ENCODE measurements at places on chromosomes 13 and 19. TPM values are rescaled to one million over a fixed set of nuclear protein-coding genes. Genes with fewer than 3 reads are reported as not detected.
A peak's percentile ranks its signal among the peaks of the same experiment; 100 is the strongest.

GRCh38 chr19:38891771-38892170 is 7.6 kb downstream of the SIRT2 start:
- H3K27me3 ChIP-seq: no peaks in the 10 kb centered on the region
- DNase-seq: no peak
- peaks cover 11% of the 10 kb centered on the region for H3K4me1 ChIP-seq
- H3K36me3 ChIP-seq: no peaks in the 10 kb centered on the region
- H3K4me3 ChIP-seq: no peak overlapping the region

GRCh38 chr19:16899566-16900075 is 10.8 kb downstream of the F2RL3 start:
- peak; percentile 58 for DNase-seq
- peaks cover 11% of the 10 kb centered on the region for H3K27me3 ChIP-seq
- H3K4me3 ChIP-seq: no peak overlapping the region
- H3K36me3 ChIP-seq: no peaks in the 10 kb centered on the region

GRCh38 chr19:4577020-4577782 is 17.7 kb upstream of the SEMA6B start:
- peaks cover 4% of the 10 kb centered on the region for H3K27me3 ChIP-seq
- no peak overlapping the region for H3K27ac ChIP-seq
- H3K36me3 ChIP-seq: no peaks in the 10 kb centered on the region
- no peak overlapping the region for H3K4me3 ChIP-seq
- DNase-seq: no peak
- H3K4me1 ChIP-seq: peaks cover 3% of the 10 kb centered on the region

DNA sequence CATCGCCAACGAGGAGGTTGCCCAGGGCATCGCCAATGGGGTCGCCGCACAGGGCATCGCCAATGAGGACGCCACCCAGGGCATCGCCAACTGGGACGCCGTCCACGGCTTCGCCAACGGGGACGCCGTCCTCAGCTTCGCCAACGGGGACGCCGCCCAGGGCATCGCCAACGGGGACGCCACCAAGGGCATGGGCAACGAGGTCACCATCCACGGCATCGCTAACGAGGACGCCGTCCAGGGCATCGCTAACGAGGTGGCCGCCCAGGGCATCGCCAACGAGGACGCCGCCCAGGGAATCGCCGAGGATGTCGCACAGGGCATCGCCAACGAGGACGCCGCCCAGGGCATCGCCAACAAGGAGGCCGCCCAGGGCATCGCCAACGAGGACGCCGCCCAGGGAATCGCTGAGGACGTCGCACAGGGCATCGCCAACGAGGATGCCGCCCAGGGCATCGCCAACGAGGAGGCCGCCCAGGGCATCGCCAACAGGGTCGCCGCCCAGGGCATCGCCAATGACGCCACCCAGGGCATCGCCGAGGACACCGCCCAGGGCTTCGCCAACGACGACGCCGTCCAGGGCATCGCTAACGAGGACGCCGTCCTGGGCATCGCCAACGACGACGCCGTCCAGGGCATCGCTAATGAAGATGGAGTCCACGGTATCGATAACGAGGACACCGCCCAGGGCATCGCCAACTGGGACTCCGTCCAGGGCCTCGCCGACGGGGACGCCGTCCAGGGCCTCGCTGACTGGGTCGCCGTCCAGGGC is 945.7 kb downstream of the TUBA3C start:
- no peaks in the 10 kb centered on the region for H3K36me3 ChIP-seq
- no peak overlapping the region for H3K4me3 ChIP-seq
- H3K4me1 ChIP-seq: no peaks in the 10 kb centered on the region
- no peak for DNase-seq
- no peaks in the 10 kb centered on the region for H3K27me3 ChIP-seq
- no peak overlapping the region for H3K27ac ChIP-seq

GRCh38 chr19:52270266-52270885 is 989 bp downstream of the ZNF766 start:
- H3K27me3 ChIP-seq: no peaks in the 10 kb centered on the region
- DNase-seq: no peak
- peaks cover 4% of the 10 kb centered on the region for H3K36me3 ChIP-seq

DNA sequence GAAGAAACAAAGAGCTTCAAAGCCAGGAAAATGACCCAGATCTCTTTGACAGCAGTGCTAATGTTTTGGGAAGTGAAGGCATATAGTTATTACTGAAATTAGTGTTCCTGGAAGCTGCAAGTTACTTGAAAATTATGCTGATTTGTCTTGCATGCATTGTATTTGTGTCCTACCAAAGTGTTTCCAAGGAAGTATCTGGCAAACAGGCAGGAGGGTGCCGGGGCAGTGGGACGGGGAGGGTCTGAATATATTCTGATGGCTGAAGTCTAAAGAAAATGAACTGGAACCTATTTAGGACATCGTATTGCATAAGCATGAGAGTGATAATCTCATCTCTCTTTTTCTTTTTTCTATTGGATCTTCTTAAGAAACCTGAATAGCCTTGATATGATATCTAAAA is 9.0 kb downstream of the RNASEH2B start:
- no peak overlapping the region for H3K4me3 ChIP-seq
- peaks cover 4% of the 10 kb centered on the region for H3K36me3 ChIP-seq
- H3K27me3 ChIP-seq: no peaks in the 10 kb centered on the region
- H3K27ac ChIP-seq: no peak overlapping the region
- peaks cover 45% of the 10 kb centered on the region for H3K4me1 ChIP-seq

DNA sequence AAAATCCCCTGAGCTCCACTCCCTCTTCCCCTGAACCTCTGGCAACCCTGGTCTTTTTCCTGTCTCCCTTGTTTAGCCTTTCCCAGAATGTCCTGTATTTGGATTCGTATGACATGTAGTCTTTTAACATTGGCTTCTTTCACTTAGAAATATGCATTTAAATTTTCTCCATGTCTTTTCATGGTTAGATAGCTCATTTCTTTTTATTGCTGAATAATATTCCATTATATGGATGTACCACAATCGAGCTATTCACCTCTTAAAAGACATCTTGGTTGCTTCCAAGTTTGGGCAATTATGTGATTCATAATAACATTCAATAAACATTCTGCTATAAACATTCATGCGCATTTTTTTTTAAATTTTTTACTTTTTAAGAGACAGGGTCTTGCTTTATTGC is 99.6 kb upstream of the ZNF536 start:
- no peaks in the 10 kb centered on the region for H3K36me3 ChIP-seq
- no peak overlapping the region for H3K4me3 ChIP-seq
- no peak for DNase-seq
- no peaks in the 10 kb centered on the region for H3K4me1 ChIP-seq
- H3K27me3 ChIP-seq: no peaks in the 10 kb centered on the region

DNA sequence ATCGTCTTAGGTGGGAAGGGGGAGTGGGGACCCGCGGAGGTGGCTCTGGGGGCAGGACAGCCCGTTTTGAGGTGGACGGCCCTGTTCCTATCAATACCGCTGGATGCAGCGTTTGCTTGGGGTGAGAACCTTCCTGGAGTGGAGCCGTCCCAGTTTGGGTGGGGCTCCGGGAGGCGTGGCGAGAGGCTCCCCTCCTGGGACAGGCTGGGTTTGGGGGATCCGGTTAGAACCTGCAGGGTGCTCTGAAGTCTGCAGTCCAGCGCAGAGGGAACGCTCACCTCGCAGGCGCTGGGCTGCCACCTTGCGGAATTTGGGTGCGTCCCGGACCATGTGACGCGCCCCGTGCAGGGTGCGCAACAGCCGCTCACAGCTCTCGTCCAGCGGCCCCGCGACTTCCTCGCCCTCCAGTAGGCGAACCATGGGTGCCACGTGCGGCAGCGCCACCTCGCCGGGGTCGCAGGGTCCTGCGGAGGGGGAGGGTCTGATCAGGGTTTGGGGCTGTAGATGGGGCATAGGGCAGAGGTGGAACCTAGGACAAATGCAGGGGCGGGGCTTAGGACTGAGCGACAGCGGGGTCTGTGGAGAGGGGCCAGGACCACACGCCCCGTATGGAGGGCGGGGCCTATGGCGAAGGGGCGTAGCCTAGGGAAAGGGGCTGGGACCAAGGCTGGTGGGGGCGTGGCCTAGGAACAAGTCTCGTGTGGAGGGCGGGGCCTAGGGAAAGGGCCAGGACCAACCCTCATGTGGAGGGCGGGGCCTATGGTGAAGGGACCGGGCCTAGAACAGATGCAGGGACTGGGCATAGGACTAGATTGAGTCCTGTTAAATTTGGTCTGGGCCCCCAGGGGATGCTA is 13.8 kb downstream of the SH2D3A start:
- no peaks in the 10 kb centered on the region for H3K27me3 ChIP-seq
- peaks cover 29% of the 10 kb centered on the region for H3K4me1 ChIP-seq
- peak; percentile 92 for DNase-seq
- H3K27ac ChIP-seq: no peak overlapping the region

The ZAR1L gene
- total RNA-seq: not detected

DNA sequence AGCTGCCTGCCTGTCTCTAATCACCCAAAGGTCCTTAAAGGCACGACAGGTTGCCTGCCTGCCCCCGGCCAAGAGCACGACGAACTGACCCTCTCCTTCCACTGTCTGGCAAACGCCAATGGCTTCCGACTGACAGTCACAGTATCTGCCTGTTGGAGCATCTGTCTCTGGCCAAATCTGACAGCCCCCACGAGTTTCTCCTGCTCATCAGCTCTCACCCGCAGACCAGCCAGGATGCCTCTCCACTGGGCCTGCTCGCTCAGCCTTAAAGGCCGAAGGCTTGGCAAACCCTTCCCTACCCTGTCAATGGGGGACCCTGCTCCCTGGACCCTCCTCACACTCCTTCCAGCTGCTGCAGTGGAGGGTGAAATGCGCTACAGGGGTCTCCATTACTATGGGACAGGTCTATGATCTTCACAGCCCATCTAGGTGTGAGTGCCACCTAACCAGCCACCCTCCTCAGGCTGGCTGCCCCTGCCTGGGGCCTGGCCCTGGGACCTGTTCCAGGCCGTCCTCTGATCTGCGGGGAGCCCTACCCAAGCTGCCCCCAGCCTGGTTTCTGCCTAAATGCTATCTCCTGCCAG is 932 bp downstream of the FAM83E start:
- H3K27me3 ChIP-seq: no peaks in the 10 kb centered on the region
- peak; percentile 39 for DNase-seq

- no peak for DNase-seq
- H3K36me3 ChIP-seq: no peaks in the 10 kb centered on the region
- no peak overlapping the region for H3K4me3 ChIP-seq
- H3K4me1 ChIP-seq: peaks cover 25% of the 10 kb centered on the region
- H3K27me3 ChIP-seq: no peaks in the 10 kb centered on the region
These were observed 39.4 kb upstream of the KATNAL1 start for GRCh38 chr13:30346789-30347167.

DNA sequence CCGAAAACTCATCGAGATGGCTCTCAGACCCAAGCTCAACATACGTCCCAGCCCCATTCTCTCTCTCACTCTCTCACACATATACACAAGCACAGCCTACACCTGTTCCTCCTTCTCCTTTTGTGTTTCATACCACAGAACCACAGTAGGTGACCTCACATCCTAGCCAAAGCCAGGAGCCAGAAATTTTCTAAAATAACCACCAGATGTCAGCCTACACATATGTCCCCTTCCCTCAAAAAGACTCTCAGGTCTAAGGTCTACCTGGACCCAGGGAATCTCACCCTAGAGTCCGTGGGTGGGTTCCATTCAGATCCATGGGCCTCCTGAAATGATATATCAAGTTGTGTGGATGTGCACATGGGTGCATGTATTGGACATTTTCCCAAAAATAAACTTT is 104.2 kb upstream of the IPO5 start:
- no peaks in the 10 kb centered on the region for H3K36me3 ChIP-seq
- no peaks in the 10 kb centered on the region for H3K4me1 ChIP-seq

The PSG11 gene
- not detected for total RNA-seq

DNA sequence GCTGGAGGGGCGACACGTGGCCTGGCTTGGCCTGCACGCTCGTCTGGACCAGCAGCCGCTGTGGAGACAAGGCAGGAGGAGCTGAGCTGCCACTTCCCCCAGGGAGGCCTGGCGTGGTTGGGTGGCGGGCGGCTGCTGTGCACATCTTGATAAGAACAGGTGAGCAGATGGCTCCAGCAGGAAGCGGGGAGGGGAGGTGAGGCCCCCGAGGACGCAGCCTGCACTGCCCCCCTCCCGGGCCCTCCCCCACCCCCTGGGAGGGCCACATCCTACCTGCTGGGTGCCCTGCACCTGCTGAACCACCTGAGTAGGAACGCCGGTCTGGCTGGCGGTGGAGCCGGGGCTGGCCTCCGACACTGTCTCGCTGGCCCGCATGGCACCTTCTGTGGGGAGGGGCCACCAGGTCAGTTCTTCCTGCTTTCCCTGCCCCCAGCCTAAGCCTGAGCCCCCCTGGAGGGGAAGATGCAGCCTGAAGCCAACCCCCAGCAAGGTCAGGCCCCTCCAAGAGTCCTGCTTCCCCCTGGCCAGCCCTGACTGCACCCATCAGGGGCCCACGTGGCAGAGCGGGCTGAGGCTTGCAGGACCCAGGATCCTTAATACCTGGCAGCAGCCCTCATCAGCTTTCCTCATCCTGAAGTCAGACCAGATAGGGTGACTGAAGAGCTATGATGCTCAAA is 22.8 kb downstream of the RFX1 start:
- H3K36me3 ChIP-seq: peaks cover 3% of the 10 kb centered on the region
- peak; percentile 56 for DNase-seq
- H3K27me3 ChIP-seq: no peaks in the 10 kb centered on the region
- peaks cover 95% of the 10 kb centered on the region for H3K4me1 ChIP-seq
- no peak overlapping the region for H3K4me3 ChIP-seq

DNA sequence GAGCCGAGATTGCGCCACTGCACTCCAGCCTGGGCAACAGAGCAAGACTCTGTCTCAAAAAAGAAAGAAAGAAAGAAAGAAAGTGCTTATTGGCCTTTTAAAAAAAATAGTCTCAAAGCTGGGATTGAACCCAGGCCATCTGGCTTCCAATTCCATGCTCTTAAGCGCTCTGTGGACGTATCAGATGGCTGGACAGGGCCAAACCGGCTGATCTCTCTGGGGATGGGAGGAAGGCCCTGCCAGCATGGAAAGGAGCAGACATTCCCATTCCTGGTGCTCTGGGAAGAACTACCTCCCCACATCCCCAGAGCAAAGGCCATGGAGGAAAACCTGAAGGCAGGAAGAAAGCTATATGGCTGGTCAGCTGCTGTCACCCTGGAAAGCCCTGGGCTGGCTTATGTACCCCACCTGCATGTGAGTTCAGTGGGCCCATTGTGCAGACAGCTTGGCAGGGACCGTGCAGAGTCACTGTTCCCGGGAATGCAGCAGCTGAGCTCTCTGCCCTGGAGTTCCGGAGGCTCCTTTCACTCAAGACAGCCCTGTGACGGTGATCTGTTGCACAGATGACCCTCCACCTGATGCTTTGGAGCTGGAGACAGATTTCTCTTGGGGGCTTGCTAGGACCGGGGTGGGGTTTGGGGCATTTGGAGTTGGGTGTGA is 84.3 kb downstream of the SIPA1L3 start:
- no peaks in the 10 kb centered on the region for H3K27me3 ChIP-seq
- no peak for DNase-seq
- H3K4me3 ChIP-seq: no peak overlapping the region
- no peaks in the 10 kb centered on the region for H3K36me3 ChIP-seq
- no peak overlapping the region for H3K27ac ChIP-seq

The RUBCNL gene
- 392 TPM for total RNA-seq

DNA sequence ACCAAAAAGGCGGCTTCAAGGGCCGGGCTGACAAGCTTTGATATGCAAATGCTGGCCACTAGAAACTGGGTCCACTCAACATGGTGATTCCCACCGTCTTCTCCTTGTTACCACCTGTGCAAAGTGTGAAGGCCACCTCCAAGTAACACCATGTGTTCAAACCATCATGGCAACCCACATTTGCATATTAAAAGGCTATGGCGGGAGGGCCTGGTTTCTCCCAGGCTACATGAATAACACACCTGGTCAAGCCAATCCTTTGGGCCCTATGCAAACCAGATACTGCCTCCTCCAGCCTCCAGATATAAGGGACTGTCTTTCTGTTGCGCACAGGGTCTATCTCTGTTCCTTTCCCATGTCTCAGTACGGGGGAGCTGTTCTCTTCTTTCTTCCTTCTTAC is 36.6 kb upstream of the ZSCAN5A start:
- H3K27ac ChIP-seq: no peak overlapping the region
- no peaks in the 10 kb centered on the region for H3K27me3 ChIP-seq
- no peaks in the 10 kb centered on the region for H3K4me1 ChIP-seq
- no peaks in the 10 kb centered on the region for H3K36me3 ChIP-seq
- no peak overlapping the region for H3K4me3 ChIP-seq

Measured in B cell (primary cell).